ENCODE measurements at places on chromosomes 5 and 9.
A peak's percentile ranks its signal among the peaks of the same experiment; 100 is the strongest.

DNA sequence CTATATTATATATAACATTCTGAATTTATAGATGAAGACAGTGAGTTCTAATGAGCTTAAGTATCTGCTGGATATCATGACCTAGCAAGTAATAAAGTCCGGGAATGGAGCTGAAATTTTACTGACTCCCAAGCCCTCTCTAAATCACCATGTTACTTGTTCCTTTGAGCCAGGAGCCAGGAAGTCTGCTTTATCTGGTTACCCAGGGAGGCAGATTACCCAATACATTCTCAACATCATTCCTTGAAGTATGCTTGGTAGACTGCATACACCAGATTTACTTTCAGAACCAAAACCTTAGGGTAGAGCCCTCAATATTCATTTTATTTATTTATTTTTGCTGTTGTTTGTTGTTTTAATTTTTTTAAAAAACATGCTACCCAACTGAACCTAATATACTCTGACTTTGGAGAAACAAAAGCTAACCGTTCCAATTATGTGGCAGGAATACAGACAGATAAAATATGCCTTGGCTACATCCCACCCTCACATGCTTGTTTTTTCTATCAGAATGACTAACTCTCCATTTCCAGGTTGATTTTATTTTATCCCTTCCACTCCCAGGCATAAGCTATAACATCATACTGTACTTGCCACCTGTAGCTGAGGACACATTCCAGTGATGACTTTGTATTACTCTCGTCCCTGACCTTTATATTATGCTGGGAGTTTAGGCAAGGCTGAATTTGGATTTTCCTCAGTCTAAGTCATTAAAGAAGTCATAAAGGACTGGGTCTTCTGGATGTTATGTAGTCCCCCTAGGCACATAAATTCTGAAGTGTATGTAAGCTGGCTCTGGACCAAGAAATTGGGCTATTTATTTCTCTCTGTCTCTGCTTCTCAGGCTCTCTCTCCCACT is 82.0 kb downstream of the YIPF5 start:
- no peak for DNase-seq

- peak; percentile 61 for DNase-seq
These were observed at the start of gene RHOBTB3 for GRCh38 chr5:95730730-95731570. RHOBTB3 (plus strand) TSS chr5:95731336; CDS start chr5:95731683, 347 bp downstream.

DNA sequence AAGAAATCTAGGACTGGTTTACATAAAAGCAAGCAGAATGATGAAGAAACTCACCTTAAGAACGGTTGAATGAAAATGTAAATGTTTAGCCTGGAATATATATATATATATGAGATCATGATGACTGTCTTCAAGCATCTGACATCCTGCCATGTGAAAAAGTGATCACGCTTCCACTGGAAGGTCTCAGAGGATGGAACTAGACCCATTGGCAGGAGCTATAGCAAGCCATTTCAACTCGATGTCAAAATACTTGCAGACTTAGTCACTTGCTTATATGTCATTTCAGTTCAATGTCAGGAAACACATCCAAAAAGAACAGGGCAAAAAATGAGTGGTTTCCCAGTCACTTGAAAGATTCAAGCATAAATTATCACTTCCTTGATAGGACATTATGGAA is 22.2 kb upstream of the TMEM161B start:
- no peak for DNase-seq

GRCh38 chr9:98247831-98248657 is 7.4 kb downstream of the TBC1D2 start:
- DNase-seq = peak; percentile 72

GRCh38 chr9:70100362-70100761 is 56.7 kb downstream of the MAMDC2 start:
- DNase-seq = no peak

Data from inflammatory macrophage treated with lipopolysaccharide for 1 hour (primary cell).